ENCODE measurements at places on chromosomes 11 and 22.

DNA sequence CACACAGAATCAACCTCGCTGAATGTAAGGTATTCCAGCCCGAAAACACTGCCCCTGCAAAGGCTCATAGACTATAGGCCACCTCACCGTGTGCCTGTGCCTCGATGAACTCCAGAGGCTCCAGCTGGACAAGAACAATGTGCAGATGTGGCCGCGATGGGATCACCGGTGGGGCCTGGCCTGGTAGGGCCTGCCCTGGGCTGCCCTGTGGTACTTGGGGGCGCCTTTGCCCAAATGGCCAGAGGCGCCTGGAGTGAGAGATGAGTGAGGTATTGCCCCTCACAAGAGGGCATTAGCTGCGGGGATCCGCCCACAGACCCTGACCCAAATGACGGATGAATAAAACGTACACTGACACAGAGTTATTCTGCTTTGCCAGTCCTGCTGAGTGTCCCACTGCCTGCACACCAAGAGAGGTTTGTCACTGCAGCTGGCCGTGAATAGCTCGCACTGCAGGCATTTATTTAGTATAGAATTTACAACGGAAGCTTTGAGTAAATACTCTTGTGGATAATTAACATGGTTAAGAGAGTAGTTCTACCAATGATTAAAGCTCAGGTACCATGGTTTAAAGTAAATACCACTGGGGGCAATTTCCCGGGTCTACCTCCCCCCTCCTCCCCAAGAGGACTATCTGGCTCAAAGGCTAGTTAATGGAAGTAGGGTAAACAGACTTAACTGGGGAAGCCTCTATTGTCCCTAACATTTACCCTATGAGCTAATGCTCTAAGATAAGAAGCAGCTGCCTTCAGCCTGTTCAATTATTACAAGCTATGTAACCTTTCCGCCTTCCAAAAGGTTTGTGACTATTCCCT lies 101.1 kb upstream of the IGLL5 start:
- DNase-seq: no peak

DNA sequence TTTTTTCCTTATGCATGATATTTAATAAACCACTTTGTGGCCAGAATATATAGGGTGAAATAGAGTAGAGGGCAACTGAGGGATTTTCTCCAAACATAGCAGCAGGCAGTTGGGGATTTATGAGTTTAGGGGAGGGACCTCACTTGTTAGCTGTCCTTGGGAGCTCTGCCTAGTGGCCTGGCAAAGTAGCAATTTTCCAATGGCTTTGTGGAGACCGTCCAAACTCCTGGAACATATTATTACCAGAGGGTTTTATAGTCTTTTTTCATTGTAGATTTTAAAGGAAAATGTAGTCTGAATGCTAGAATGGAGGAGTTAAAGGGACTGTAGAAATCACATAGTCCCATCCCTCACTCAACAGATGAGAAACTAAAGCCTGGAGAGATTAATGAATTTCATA lies 32.3 kb downstream of the AMOTL1 start:
- no peak for DNase-seq

- no peak for DNase-seq
Measured at GRCh38 chr11:75589933-75590332, 27.9 kb downstream of the SERPINH1 start.

- DNase-seq: no peak
Measured at GRCh38 chr11:41283191-41283930, 176.1 kb downstream of the LRRC4C start.

- DNase-seq: no peak
Measured at GRCh38 chr11:12829131-12829530, 154.9 kb downstream of the TEAD1 start.

DNA sequence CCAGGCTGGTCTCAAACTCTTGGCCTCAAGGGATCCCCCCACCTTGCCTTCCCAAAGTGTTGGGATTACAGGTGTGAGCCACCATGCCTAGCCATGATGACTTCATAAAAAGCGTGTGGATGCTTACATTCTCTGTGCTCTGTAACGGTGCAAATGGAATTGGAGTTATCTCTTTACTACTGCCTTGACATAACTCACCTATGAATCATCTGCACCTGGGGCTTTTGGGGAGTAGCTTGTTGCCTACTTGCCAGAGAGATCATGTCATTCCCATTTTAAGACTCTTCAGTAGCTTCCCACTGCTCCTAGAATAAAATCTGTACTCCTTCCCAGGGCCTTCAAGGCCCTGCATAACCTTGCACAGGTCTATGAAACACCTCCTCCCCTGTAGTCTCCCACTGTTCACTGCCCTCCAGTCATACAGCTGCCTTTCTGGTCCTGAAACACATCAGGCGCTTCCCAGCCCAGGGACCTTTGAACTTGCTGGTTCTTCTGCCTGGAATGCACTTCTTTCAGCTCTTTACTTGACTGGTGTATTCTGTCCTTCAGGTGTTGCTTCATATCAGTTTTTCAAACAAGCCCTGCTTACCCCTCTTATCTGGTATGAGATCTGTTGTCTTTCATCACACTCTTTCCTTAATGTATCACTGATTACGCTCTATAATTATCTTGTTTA lies 19.6 kb upstream of the MOGAT2 start:
- DNase-seq: no peak

GRCh38 chr22:35537232-35537631 lies 3.4 kb upstream of the RASD2 start:
- DNase-seq: no peak

All from smooth muscle cell of the brain vasculature (primary cell).